Endodermal cell (in vitro differentiated cells): ENCODE measurements at places on chromosomes 2 and 18.

DNA sequence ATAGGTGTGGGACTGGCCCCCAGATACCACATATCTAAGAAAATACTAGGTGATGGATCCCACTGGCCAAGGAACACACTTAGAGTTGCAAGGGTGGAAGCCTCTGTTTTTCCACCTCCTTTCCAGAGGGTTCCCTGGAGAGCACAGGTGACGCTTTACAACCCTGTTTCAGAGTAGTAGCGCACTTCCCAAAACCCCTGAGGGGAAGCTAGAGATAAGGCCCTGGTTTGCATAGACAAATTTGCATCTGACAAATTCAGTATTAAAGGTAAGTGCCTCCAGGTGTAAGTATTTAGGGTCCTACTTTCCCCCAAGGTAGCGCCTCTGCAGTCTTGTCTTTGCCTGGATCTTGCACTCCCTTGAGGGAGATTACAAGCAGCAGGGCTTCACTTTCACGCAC is 474 bp upstream of the CERKL start:
- no peak overlapping the region for H3K27ac ChIP-seq
- H3K27me3 ChIP-seq, result peaks cover 81% of the 10 kb centered on the region
- peak overlapping the region; percentile 80 for H3K4me3 ChIP-seq
- H3K36me3 ChIP-seq, result no peaks in the 10 kb centered on the region
- peak; percentile 59 for DNase-seq

DNA sequence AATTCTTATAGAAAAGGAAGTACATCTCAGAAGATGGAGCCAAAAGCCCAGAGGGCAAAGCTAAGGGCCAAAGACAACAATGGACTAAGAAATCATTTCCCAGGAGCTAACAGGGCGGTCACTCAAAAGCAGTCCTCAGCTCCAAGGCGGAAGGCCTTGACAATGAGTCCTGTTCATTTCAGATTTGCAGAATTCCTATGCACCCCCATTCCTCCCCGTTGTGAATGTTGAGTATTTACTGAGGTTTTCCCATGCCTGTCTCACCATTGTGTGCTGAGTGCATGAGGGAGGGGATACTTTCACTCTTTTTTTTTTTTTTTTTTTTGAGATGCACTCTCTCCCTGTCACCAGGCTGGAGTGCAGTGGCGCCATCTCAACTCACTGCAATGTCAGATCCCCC is 18.8 kb upstream of the DTNB start:
- H3K27ac ChIP-seq, result no peak overlapping the region
- no peaks in the 10 kb centered on the region for H3K27me3 ChIP-seq
- H3K36me3 ChIP-seq, result no peaks in the 10 kb centered on the region
- no peak overlapping the region for H3K4me3 ChIP-seq
- no peaks in the 10 kb centered on the region for H3K4me1 ChIP-seq

DNA sequence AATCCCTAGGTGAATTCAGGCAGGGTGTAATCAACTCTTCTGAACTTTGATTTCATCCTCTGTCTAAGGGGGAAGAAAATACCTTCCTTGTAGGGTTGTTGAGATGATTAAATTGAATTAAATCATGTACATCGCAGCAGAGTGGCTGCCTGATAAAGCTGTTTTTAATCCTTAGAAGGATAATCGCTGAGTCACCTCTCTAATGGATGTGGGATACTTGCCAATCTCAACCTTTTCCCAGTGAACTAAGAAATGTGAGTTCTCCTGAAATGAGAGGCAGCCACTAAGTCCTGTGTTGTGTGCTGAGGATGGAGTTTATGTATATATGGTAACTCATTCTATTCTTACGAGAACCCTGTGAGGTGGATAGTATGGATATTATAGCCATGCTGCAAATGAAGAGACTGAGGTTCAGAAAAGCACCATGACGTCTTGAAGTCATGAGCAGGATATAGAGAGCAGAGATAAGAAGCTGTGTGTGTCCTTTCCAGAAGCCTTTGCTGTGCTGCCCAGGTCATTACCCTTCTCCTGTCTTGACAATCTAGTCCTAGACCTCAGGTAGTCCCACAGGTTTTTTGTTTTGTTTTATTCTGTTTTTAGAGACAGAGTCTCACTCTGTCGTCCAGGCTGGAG is 93.3 kb downstream of the HNRNPLL start:
- H3K4me3 ChIP-seq, result no peak overlapping the region
- H3K27me3 ChIP-seq, result no peaks in the 10 kb centered on the region
- H3K36me3 ChIP-seq, result no peaks in the 10 kb centered on the region

DNA sequence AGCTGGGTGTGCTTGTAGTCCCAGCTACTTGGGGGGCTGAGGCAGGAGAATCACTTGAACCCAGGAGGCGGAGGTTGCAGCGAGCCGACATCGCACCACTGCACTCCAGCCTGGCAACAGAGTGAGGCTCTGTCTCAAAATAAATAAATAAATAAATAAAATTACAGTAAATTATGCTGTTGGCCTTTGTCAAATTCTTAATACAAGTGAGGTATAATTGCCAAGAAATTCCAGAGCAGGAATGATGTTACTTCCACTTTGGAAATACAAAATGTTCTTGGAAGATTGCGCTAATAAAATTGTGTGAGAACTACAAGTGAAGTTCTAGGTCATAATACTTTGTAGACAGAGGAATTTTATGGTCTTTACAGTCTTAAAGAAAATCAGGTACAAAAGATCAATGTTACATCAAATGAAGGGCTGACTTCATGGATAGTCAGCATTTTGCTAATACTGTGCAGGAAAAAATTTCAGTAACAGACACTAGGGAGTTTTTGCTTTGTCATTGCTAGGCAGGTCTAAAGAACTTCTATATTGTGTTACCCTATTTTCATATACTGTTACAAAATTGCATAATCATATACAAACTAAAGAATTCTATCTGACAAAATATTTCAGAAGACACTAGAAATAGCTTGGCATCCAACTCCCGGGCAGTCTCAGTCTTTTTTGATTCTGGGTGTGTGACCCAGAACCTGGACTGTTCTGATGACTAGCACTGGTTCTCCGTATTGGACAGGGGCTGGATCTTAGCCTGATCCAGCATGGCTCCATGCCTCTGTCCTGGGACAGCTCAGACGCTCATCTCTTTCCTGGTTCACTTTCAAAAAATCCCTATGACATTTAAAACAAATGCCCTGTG is 76.0 kb upstream of the STK17B start:
- H3K4me1 ChIP-seq, result no peaks in the 10 kb centered on the region
- H3K4me3 ChIP-seq, result no peak overlapping the region
- H3K27me3 ChIP-seq, result no peaks in the 10 kb centered on the region
